Astrocyte (in vitro differentiated cells and primary cell): ENCODE measurements at places on chromosomes 6 and 20.
A peak's percentile ranks its signal among the peaks of the same experiment; 100 is the strongest.

DNA sequence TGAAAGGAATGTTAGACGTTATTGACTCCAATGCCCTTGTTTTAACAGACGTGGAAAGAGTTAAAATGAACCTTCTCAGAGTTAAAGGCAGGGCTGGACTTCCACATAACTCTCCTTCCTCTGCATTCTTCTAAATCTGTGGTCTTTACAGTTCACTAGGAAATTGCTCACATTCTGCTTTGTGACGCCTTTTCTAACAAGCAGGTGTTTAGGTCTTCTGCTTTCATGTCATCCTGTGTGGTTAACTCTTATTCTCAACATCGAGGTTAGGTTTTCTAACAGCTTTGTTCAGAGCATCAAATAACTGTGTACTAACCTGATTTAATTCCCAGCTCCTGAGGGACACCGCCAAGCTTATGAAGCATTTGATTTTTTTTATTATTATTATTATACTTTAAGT, 81.3 kb upstream of the NT5E start:
- DNase-seq, result peak; percentile 29

GRCh38 chr6:142297996-142298753, 3.6 kb upstream of the ADGRG6 start:
- DNase-seq, result peak; percentile 77

DNA sequence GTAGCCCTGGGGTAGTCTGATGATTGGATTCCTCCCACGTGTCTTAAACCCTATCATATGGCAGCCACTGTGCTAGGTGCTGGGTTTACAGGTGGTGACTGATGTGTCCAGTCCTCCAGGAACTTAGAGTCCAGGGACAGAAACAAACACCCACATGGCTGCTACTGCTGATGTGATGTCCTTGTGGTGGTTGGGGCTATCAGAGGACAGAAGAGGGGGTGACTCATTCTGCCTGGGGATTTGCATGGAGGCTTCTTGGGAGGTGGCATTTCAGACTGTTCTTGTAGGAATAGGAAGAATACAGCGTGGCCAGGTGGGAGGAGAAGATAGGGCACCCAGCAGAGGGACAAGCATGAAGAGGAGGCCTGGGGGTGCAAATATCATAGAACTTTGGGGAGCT, 9.8 kb downstream of the RAET1G start:
- DNase-seq, result no peak

DNA sequence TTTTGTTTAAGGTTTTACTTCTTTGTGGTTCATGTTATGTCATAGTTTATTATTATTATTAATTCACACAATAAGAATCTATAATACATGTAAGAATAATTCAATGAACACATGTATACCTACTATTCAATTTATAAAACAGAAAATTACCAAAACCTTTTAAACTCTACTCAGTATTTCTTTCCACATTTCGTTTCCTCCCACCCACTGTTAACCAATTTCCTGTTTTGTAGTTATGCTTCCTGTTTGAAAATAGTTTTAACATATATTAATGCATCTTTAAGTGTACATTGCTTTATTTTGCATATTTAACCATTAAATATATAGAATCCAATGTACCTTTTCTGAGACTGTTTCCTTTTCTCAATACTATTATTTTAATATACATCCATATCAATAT, 397.9 kb upstream of the SPTLC3 start:
- DNase-seq, result no peak

DNA sequence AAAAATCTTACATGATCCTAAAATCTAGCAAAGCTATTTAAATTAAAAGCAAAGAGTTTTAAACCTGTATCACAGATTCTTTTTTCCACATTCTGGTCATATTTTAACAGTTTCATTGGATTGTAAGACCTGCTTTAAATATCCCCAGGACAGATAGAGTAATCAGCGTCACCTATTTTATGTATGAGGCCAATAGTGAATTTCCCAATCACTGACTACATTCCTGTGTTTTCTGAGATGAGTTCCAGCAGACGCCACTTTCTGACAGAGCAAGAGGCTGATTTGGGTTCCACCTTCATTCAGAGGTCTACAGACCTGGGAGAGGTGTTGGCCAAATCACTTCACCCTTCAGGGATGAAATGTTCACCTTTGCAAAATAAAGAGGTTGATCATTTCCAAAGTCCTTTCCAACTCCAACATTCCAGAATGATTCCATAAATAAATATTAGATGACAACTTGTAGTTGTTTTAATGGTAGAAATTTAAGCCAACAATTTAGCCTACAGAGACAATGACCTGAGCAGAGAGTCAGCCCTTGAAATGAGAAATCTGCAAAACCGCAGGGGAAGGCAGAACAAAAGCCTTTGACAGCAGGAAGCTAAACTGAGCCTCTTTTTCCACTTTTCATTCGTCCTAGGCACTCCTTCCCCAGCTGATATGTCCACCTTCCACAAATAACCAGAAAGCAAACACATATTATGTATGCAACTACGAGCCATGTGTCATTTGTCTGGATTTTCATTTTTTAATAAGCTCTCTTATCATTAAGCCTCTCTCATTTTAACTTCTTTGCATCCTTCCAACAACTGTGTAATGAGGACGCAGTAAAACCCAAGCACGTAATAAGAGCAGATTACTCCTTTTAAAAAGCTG, 105.2 kb downstream of the TFAP2A start:
- DNase-seq, result peak; percentile 30

DNA sequence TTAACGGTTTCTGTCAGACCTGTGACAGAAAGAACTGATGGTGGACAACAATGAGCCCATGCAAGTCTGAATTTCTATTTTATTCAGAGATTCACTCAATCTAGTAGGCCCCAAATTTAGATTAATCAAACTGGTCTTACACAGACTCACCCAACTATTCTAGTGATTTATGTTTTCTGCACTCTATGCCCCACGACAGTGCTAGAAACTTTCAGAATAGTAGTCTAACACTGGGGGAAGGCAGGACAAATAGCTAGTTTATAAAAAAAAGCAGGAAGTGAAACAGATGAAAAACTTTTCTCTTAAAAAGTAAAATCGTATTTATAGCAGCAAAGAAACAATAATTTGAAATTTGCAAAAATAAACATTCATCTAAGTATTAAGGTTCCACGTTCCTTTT, 5.0 kb downstream of the TCP11 start:
- no peak for DNase-seq

DNA sequence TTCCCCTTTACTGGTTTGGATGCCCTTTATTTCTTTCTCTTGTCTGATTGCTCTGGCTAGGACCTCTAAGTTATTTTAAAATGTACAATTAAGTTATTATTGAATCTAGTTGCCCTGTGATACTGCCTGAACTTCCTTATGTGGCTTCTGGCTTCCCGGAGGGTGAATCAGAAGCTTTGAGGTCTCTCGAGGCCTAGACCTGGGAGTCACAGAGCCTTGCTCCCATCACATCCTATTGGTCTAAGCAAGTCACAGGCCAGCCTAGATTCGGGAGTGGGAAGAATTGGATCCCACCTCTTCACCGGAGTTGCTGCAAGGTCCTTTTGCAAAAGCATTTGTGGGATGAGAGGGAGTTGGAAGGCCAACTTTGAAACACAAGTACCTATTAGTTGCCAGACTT, 15.2 kb downstream of the BCAS4 start:
- DNase-seq, result no peak

DNA sequence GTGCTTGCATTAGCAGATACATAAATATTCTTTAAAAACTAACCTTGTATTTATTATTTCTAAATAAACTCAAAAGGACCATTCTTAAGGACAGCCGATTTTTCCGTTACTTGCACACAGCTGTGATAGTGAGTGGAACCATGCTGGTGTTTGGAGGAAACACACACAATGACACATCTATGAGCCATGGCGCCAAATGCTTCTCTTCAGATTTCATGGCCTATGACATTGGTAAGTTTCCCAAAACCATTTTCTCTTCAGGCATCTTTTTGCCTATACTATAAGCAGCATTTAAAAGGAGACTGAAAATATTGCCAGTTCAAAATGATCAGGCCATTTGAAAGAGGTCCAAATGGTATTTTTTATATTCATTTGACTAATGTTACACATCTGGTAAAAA, 92.3 kb downstream of the ATRN start:
- no peak for DNase-seq
